Memory B cell (primary cell): ENCODE measurements at places on chromosomes 7 and 10.

DNA sequence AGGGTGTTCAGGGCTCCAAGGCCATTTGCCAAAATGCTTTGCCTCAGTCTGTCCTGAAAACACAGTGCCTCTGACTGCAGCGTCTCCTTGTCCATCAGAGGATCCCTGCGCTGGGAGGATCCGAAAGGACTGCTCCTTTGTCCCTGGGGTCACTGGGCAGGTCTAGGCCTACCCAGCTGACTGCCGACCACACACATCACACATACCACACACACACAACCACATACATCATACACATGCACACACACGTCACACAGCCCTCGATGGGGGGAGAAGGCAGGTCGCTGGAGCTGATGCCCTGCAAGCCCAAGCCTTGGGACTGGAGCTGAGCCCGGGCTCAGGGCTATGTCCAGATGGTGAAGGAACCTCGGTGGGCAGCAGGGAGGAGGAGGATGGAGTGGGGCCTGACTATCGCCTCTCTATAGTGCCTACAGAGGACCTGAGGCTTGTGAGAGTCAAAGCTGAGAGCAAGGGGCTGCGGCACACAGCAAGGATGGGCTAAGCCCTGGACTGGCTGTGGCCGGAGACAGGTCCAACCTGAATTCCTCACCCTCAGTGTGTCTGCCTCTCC, 29.1 kb downstream of the GPRIN2 start:
- H3K4me1 ChIP-seq: no peaks in the 10 kb centered on the region
- H3K36me3 ChIP-seq: no peaks in the 10 kb centered on the region

DNA sequence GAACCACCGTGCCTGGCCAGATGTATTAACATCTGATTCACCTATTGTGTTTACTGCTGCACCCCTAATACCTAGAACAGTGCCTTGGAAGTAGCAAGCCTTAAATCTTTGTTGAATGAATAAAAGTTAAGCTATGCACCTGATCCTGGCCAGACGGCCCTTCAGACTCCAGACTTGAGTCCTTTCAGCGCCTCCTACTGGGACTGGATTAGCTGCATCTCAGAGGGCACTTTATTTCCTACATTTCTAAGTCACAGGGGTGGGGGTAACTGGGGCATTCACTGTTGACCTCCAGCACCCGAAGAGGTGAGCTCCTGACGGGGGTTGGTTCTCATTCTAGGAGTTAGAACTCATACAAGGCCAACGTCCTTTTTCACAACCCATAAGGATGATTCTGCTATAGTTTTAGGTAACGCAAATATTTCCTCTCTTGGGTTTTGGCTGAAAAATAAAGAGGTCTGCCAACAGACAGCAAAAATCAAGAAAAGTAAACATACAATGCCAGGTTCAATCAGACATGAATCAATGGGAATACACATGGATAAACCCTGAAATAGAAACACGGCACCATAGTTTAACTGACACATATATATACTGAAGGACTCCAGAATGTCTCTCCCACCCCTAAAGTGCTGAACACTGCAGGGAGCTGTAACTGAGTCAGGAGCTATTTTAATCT, 48.0 kb upstream of the DLG5 start:
- H3K36me3 ChIP-seq: peaks cover 23% of the 10 kb centered on the region
- no peaks in the 10 kb centered on the region for H3K27me3 ChIP-seq
- H3K4me1 ChIP-seq: no peaks in the 10 kb centered on the region
- no peak overlapping the region for H3K4me3 ChIP-seq

- peaks cover 2% of the 10 kb centered on the region for H3K27me3 ChIP-seq
- H3K27ac ChIP-seq: no peak overlapping the region
- no peak overlapping the region for H3K4me3 ChIP-seq
Observed at GRCh38 chr10:77377034-77377433, 260.6 kb downstream of the KCNMA1 start.

GRCh38 chr10:15335508-15335907, 35.6 kb downstream of the FAM171A1 start:
- H3K36me3 ChIP-seq: no peaks in the 10 kb centered on the region
- H3K27me3 ChIP-seq: no peaks in the 10 kb centered on the region
- H3K27ac ChIP-seq: no peak overlapping the region
- no peak overlapping the region for H3K4me3 ChIP-seq
- DNase-seq: no peak
- no peaks in the 10 kb centered on the region for H3K4me1 ChIP-seq

DNA sequence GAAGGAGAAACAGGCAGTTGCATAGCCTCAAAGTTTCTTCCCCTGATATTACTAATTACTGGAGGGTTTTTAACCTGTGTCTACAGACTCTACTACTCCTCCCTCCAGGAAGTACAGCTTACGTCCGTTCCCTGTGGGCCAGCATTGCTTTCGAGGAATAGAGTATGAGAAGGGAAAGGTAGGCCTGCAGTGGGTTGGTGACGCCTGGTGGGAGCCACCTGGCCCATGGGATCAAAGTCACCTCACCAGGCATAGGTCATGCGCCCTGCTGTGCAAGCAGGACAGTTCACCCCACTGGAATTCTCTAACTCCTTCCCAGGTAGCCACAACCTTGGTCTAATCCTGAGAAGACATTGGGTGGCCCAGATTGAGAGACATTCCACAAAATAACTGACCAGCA, 29.8 kb downstream of the LMTK2 start:
- DNase-seq: no peak
- no peak overlapping the region for H3K4me3 ChIP-seq
- H3K27me3 ChIP-seq: peaks cover 13% of the 10 kb centered on the region
- no peak overlapping the region for H3K27ac ChIP-seq
- peaks cover 40% of the 10 kb centered on the region for H3K4me1 ChIP-seq

GRCh38 chr7:23970193-23970592, 260.2 kb downstream of the STK31 start:
- H3K4me3 ChIP-seq: no peak overlapping the region
- H3K4me1 ChIP-seq: no peaks in the 10 kb centered on the region
- H3K27ac ChIP-seq: no peak overlapping the region
- H3K27me3 ChIP-seq: peaks cover 2% of the 10 kb centered on the region
- no peaks in the 10 kb centered on the region for H3K36me3 ChIP-seq

- no peaks in the 10 kb centered on the region for H3K27me3 ChIP-seq
- peaks cover 36% of the 10 kb centered on the region for H3K4me1 ChIP-seq
- H3K27ac ChIP-seq: peak overlapping the region; percentile 96
- DNase-seq: peak; percentile 48
Observed at GRCh38 chr10:95741807-95742467, 14.0 kb upstream of the ENTPD1 start.

GRCh38 chr7:127905491-127906330, 125.5 kb downstream of the LRRC4 start:
- no peak overlapping the region for H3K27ac ChIP-seq
- no peaks in the 10 kb centered on the region for H3K27me3 ChIP-seq
- DNase-seq: no peak
- peaks cover 19% of the 10 kb centered on the region for H3K36me3 ChIP-seq
- peaks cover 43% of the 10 kb centered on the region for H3K4me1 ChIP-seq

GRCh38 chr7:12653518-12653917, 33.9 kb upstream of the ARL4A start:
- no peak for DNase-seq
- H3K36me3 ChIP-seq: peaks cover 1% of the 10 kb centered on the region
- no peaks in the 10 kb centered on the region for H3K27me3 ChIP-seq
- no peak overlapping the region for H3K27ac ChIP-seq
- H3K4me3 ChIP-seq: no peak overlapping the region

DNA sequence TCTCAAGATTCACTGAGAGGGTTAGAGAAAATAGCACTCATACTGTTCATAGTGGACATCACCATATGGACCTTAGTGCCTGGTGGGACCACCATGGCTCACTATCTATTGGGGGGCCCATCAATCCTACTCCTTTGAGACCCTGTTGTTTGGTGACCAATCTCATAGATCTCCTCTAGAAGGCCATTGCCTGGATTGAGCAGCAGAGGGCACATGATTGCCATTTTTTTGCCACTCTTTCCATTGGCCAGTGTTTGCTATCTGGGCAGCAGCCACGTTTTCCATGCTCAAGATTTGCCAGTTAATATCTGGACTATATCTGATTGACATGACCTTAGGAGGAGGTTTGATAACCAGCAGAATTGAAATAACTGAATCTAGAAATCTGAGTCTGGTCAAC, 244.5 kb downstream of the ITGB1 start:
- H3K27ac ChIP-seq: no peak overlapping the region
- no peaks in the 10 kb centered on the region for H3K27me3 ChIP-seq
- no peak overlapping the region for H3K4me3 ChIP-seq
- H3K4me1 ChIP-seq: no peaks in the 10 kb centered on the region

- H3K36me3 ChIP-seq: peaks cover 13% of the 10 kb centered on the region
- DNase-seq: no peak
- H3K4me3 ChIP-seq: no peak overlapping the region
- no peak overlapping the region for H3K27ac ChIP-seq
- no peaks in the 10 kb centered on the region for H3K4me1 ChIP-seq
Observed at GRCh38 chr10:87072449-87072848, 22.2 kb downstream of the GLUD1 start.

- H3K4me3 ChIP-seq: no peak overlapping the region
- peaks cover 2% of the 10 kb centered on the region for H3K36me3 ChIP-seq
- H3K27ac ChIP-seq: no peak overlapping the region
- H3K27me3 ChIP-seq: peaks cover 12% of the 10 kb centered on the region
- DNase-seq: no peak
Observed at GRCh38 chr7:132766660-132767059, 190.4 kb upstream of the PLXNA4 start.

GRCh38 chr10:92990615-92991014, 70.0 kb upstream of the CYP26C1 start:
- peaks cover 5% of the 10 kb centered on the region for H3K36me3 ChIP-seq
- no peaks in the 10 kb centered on the region for H3K4me1 ChIP-seq
- H3K4me3 ChIP-seq: no peak overlapping the region
- DNase-seq: no peak
- H3K27ac ChIP-seq: no peak overlapping the region

GRCh38 chr10:64271983-64272382, 750.8 kb downstream of the REEP3 start:
- no peaks in the 10 kb centered on the region for H3K36me3 ChIP-seq
- H3K4me1 ChIP-seq: no peaks in the 10 kb centered on the region
- H3K4me3 ChIP-seq: no peak overlapping the region
- DNase-seq: no peak

DNA sequence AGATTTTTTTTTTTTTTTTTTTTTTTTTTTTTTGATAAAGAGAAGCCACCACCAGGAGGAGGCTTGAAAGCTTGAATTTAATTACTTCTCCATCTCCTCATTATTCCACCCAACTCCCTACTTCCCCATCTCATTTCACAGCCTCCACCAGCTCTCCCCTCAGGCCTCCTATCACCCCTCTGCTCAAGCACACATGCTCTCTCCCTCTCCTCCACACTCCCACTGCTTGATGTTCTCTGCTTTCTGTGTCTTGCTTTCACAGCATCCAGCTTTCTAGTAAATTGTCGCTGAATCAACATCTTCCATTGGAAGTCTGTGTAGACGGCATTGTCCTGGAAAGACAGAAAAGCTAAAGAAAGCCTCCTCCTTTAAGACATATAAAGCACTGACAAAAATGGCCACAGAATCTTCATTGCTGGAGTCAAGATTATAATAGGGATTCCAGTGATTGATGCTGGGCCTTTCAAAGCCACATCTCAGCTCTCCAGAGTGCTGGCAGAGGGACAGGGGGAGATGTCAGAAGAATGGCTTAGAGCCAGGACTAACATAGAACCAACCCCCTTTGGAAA, 58.3 kb downstream of the DOCK4 start:
- DNase-seq: no peak
- no peak overlapping the region for H3K27ac ChIP-seq
- peaks cover 11% of the 10 kb centered on the region for H3K27me3 ChIP-seq
- H3K4me1 ChIP-seq: no peaks in the 10 kb centered on the region
- peaks cover 2% of the 10 kb centered on the region for H3K36me3 ChIP-seq
- no peak overlapping the region for H3K4me3 ChIP-seq

- H3K27me3 ChIP-seq: peaks cover 7% of the 10 kb centered on the region
- DNase-seq: no peak
- H3K36me3 ChIP-seq: no peaks in the 10 kb centered on the region
- H3K4me3 ChIP-seq: no peak overlapping the region
- H3K27ac ChIP-seq: no peak overlapping the region
Observed at GRCh38 chr10:24213881-24214280, 4.9 kb downstream of the KIAA1217 start.

GRCh38 chr10:102313221-102313896, 68.0 kb downstream of the GBF1 start:
- no peaks in the 10 kb centered on the region for H3K27me3 ChIP-seq
- no peak overlapping the region for H3K4me3 ChIP-seq
- no peak for DNase-seq
- peak overlapping the region; percentile 13 for H3K27ac ChIP-seq

DNA sequence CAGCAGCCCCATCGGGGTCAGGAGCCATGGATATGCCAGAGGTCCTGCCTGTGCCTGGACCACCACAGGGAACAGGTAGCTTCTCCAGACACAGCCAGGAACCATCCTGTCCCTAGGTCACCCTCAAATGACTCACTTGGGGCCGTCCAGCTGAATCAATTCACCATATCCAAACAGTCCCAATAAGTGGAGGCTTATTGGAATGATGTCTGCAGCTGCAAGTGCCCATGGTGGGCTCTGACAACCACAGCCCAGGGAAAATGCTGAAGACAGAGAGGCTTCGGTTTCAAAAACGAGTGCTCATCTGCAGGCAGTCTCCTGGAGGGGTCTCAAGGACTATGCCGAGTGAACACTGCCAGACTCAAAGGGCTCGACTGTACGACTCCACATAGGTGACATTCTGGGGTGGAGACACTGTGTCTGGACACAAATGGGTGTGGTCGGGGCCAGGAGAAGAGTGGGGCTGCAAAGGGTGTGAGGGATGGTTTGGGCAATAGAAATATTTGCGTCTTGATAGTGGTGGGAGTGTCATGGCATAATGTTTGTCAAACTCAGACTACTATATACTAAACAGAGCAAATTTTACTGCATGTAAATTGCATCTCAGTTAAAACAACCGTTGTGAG, 204.8 kb downstream of the TNS3 start:
- peak overlapping the region; percentile 6 for H3K27ac ChIP-seq
- H3K4me3 ChIP-seq: no peak overlapping the region
- DNase-seq: no peak
- H3K4me1 ChIP-seq: peaks cover 8% of the 10 kb centered on the region

DNA sequence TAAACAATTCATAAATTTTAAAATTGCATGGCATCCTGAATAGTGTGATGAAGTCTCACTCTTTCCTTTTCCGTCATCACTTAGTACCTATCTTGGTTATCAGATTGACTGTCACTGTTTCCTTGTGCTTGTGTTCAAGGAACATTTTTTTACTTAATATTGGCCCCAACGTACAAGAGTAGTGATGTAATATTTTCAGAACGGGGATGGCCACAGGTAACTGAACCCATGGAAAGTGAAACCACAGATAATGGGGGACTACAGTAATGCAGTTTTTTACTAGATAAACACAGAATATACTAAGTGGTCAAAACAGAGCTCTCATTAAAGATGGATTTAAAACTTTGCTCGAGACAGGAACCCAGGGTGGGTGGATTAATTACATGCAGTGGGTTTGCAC, 85.4 kb downstream of the MACC1 start:
- no peak overlapping the region for H3K27ac ChIP-seq
- no peaks in the 10 kb centered on the region for H3K27me3 ChIP-seq
- H3K4me1 ChIP-seq: no peaks in the 10 kb centered on the region
- no peak for DNase-seq
- H3K36me3 ChIP-seq: no peaks in the 10 kb centered on the region

DNA sequence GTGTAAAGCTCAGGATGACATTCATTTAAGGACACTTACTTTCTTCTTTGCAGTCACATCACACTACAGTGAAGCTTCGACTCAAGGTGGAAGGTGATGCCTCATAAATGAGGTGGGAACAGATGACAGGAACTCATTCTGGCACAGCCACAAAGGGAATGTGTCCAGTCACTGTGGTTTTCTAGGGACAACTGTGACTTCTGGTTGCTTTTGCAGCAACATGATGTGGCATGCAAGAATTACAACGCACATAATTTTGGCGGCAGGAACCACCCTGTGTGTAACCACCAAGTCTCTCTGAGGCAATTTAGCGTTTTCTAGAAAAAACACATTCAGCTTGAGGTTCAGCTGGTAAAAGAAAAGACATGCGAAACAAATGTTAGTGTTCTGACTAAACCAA, 32.0 kb upstream of the FERD3L start:
- no peak overlapping the region for H3K27ac ChIP-seq
- DNase-seq: no peak
- no peak overlapping the region for H3K4me3 ChIP-seq
- no peaks in the 10 kb centered on the region for H3K4me1 ChIP-seq
